ENCODE measurements at places on chromosomes 16 and 17.
A peak's percentile ranks its signal among the peaks of the same experiment; 100 is the strongest.

DNA sequence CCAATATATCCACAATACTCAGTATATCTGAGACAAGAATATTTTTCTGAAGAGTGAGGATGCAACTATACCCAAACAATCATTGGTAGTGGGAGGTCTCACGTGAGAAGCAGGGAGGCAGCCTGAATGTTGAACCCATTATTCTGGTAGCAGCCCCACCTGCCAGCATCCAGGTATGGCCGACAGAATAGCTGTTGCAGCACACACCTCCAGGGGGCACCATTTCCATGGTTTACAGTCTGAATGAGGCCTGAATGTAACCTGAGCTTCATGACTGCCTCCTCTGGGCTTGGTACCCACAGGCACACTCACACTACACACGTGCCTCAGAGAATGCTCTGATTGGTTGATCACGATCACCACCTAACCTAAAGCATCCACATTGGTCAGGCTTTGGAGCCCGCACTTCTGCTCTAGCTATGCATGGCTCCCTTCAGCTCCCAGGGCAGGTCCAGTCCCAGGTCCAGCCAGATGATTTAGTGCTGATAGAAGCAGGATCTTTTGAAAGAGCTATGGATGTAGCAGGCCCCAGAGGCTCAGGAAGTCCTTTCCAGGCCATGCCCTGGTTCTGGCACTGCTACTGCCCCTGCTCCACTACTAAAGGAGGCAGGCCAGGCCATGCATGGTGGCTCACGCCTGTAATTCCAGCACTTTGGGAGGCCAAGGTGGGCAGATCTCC lies 11.0 kb upstream of the CBFB start:
- DNase-seq, result peak; percentile 89

DNA sequence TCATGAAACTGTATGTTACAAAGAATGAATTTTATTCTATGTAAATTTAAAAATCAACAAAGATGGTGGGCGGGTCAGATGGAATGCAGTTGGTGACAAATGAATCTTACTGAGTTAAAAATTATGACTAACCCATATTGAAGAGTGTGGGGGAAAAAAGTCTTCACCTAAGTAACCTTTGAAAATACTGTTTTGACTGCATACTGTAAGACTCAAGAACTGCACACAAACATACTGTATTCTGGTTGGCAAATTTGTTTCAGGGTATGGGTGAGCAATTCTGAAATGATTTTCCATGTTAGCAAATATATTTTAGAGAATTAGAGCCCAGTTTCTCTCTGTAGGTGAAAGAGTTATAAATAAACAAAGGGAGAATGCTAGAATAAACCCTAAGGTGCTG lies 153.7 kb upstream of the KCNJ18 start:
- DNase-seq, result no peak

GRCh38 chr16:69768666-69769065 lies 6.5 kb downstream of the WWP2 start:
- no peak for DNase-seq

GRCh38 chr16:21600031-21600773 lies 825 bp downstream of the METTL9 start:
- DNase-seq, result peak; percentile 59

- no peak for DNase-seq
Measured at GRCh38 chr16:63774302-63774701, 1347.6 kb downstream of the CDH11 start.

- no peak for DNase-seq
Measured at GRCh38 chr17:73722165-73722564, 77.9 kb upstream of the SDK2 start.

- peak; percentile 30 for DNase-seq
Measured at GRCh38 chr16:67666032-67666551, 458 bp downstream of the ENKD1 start.
